Activated naive CD8-positive, alpha-beta T cell treated with anti-CD3 and anti-CD28 coated beads, Interleukin-2, amount 50 U/mL, for 24 hours (primary cell): ENCODE measurements at places on chromosomes 2 and 18.

DNA sequence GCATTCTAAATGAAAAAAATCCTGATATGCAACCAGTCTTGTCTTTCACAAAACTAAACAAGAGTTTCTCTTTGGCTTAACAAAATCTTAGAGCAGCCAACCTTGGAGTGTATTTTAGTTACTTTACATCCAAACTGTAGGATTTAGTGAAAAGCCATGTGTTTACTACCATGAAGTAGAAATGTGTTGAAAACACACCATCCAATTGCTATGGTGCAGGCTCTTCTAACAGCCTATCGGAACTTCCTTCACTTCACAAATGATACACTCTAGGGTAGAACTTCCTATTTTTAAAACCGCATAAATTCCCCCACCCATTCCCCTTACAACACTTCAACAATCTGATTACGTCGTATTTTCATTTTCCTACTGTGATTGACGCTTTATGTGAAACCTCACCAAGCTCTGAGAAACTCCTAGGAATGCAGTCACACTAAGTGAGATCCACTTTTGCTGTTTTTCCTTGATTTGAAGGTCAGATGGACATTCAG, 74.4 kb upstream of the MAP4K4 start:
- DNase-seq = no peak

GRCh38 chr18:41721103-41721790, 233.8 kb upstream of the PIK3C3 start:
- DNase-seq = no peak

- no peak for DNase-seq
Observed at GRCh38 chr18:39299152-39299551, 1733.6 kb upstream of the CELF4 start.

GRCh38 chr2:127173057-127173456, 47.0 kb downstream of the CYP27C1 start:
- no peak for DNase-seq

DNA sequence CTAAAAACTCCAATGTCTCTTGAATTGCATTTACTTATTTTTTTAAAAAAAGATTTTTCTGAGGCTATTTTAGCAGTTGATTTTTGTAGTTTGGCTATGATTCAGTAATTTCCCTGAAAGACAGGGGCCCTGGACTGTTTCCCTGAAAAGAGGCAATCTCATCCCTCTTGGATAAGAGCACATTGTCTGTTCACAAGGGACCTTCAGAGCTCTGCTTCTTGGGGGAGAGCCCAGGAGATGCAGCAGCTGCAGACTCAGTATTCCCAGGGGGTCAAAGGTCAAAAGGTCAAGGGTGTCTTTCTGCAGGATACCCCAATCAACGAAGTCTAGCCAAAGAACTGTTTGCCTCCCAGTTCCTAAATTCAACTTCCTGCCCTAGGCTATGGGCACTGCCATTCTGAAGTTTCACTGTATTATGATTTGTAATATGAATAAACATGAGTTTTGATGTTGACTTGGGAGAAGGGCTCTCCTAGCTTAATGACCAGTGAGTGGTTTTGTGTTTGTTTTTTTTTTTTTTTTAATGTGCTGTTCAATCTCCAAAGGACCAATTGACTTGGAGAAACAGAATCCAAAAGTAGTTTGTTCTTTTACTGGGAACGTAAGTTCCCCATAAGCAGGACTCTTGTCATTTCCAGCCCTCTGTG, 157.0 kb upstream of the SERPINE2 start:
- no peak for DNase-seq

- DNase-seq = no peak
Observed at GRCh38 chr2:88599527-88599926, 27.7 kb downstream of the EIF2AK3 start.

- no peak for DNase-seq
Observed at GRCh38 chr2:179558010-179558934, 293.6 kb upstream of the SESTD1 start.

- no peak for DNase-seq
Observed at GRCh38 chr2:236452238-236452637, 117.4 kb upstream of the ACKR3 start.

GRCh38 chr2:239942871-239943311, 82.3 kb downstream of the NDUFA10 start:
- DNase-seq = no peak

GRCh38 chr2:217966423-217967070, 36.2 kb downstream of the TNS1 start:
- DNase-seq = no peak

- DNase-seq = no peak
Observed at GRCh38 chr2:30331038-30331437, 99.7 kb downstream of the LBH start.

GRCh38 chr2:68100189-68100588, 37.4 kb upstream of the C1D start:
- no peak for DNase-seq

DNA sequence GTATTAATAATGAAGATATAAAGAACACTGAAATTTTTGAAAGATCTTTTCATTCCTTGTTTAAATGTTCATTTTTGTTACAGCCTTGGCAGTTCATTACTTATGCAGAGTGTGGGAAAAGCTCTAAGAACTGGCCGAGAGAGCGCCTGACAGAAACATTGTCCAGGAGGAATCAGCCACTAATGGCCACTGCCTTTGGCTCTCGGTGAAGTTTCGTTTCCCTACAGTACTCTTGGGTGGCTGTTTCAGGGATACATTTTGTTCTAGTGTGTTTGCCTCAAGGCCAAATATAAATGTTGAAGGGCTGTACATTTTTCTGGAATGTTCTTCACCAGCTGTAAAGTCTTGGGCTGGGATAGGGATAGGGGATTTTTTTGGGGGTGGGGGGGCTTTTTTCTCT, 10.7 kb downstream of the SPTBN1 start:
- no peak for DNase-seq

GRCh38 chr2:29950481-29950880, 29.1 kb upstream of the ALK start:
- no peak for DNase-seq

- DNase-seq = no peak
Observed at GRCh38 chr2:182941919-182942318, 75.5 kb upstream of the FRZB start.

DNA sequence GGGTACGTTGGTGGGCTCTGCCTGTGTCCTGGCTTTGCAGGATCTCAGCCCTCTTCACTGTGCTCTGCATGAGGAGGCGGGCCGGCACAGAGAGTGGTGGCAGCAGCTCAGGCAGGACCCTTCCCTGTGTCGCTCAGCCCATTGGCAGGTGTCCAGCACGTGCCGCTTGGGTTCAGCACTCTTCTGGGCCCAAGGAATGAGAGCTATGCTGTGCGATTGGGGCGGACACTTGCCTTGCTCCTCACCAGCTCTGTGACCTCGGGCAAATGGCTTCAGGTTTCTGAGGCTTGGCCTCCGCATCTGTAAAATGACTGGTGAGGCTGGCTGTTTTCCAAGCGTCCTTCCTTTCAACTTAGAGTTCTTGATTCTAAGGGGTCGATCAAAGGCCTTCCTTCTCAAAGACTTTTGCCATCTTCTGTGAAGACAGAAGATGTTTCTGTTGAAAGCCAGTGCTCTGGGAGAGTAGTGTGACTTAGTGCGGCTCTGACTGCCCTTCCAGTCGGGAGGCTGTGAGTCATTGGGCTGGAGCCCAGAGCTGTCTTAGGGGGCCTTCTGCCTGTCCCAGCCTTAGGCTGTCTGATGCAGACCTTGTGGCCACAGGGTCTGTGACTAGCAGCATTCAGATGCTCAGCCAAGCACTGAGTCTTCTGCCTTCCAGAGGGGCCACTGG, 35.6 kb downstream of the GLI2 start:
- no peak for DNase-seq

DNA sequence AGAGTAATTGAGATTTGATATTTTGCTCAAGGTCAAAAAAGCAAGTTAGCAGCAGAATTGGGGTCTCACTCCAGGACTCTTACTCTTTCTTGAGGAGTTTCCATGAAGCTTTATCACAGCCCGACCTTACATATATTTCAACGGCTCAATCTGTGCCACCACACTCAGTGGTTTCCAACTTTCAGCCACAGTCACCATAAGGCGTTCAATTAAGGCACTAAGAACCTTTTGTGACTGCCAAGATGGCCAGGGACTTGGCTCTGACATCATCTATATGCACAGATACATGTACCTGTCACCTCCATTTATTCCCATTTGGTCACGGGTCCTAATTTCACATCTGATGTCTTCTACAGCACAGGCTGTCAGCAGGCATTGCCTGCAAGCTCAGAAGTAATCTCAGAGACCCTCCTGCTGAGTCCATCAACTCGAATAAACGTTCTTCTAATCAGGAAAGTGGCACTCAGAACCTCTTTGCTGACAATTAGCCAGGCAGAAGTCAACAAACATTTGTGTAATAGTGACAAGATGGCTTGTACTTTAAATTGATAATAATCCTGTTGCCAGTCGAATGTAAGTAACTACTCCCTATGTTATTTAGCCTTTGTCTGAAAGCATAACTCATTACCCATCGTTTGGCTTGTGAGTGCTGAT, 16.1 kb downstream of the DYTN start:
- DNase-seq = no peak

DNA sequence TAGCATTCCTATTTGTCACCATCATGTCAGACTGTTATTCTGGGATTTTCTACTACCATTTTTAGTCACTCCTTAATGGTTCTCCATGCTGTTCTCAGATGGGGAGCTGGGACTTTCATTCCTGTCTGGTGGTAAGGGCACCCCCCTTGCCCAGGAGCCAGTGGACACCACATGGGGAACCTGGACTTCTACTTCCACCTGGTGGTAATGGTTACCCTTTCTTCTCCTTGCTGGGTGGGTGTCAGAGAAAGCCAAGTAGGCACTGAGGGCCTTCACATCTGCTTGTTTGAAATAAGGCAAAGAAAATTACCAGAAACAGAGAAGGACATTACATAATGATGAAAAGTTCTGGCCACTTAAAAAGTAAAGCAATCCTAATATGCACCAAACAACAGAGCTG, 239.8 kb downstream of the FHOD3 start:
- no peak for DNase-seq

DNA sequence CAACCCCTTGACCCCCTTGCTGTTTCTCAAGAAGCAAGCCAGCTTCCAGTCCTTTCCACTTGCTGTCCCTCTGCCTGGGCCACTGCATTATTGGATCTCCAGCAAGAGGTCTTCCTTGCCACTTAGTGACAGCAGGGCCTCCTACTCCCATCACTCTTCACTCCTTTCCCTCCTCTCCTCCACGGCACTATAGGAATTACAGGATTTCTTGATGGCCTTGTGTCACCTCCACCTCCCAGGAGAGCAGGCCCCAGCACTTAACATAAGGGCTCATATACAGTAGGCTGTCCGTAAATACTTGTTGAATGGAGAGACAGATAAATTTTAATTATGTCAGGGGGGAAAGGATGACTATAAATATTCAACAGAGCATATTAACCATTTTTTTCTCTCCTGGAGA, 129.4 kb downstream of the SP3 start:
- DNase-seq = no peak

DNA sequence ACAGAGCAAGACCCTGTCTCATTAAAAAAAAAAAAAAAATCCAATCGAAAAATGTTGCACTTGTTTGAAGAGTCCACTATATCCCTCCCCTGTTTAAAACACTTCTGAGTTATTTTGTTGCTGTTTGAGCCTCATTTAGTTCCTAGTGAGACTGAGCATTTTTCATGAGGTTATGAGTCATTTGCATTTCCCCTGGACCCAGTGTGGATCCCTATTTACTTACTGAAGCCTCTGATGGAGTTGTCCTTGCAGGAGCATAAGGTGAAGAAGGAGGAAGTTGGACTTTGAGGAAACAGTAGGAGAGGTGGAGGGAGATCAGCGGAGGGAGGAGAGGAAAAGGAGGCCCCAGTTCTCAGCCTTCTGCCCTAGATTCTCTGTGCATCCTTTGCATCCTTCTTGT, 5.1 kb downstream of the CXCR1 start:
- DNase-seq = no peak

DNA sequence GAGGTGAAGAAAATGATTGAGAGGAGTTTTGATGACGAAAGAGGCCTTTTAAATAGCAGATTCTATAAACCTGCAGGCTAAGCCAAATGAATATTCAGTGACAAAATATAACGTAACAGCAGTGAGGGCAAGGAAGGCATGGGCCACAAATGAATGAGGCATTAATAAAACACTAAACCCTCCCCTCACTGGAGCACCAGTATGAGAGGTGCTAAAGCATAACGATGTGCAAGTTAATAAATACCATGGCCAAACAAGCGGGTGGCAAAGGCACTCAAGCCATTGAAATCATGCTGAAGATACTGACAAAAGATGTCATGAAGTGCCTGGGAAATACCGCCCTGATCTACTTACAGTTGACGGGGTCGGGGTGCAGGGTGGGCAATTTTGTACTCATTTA, 30.2 kb upstream of the LONRF2 start:
- DNase-seq = no peak

DNA sequence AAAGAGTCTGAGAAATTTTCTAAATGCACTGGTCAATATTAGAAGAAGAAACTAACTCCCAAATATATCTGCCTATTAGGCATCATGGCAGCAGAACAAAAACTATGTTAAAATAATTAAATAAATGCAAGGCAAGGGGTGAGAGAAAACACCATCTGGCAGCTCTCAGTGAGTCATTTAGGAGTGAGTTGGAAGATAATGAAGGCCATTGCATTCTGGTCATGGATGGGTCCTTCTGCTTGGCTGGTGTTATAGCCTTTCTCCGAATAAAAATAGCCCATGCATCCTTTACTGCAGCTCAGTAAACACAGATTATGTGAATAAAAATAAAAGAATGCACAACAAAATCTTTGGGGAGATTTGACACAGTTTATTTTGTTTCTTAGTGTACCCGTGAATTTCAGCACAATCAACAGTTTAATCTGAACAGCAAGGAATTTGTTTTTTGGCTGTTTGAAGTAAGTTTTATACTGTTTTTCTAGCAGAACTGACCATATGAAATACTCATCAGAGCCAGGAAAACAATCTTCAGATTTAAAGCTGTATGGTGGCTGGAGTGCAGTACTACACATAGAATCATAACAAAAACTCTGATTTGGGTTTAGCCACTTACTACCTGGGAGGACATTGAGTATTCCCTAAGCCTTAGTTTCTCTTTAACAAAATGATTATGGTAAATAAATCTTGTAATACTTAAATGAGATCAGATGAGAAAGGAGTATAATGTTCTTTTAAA, 225.1 kb upstream of the ITGA4 start:
- DNase-seq = no peak

DNA sequence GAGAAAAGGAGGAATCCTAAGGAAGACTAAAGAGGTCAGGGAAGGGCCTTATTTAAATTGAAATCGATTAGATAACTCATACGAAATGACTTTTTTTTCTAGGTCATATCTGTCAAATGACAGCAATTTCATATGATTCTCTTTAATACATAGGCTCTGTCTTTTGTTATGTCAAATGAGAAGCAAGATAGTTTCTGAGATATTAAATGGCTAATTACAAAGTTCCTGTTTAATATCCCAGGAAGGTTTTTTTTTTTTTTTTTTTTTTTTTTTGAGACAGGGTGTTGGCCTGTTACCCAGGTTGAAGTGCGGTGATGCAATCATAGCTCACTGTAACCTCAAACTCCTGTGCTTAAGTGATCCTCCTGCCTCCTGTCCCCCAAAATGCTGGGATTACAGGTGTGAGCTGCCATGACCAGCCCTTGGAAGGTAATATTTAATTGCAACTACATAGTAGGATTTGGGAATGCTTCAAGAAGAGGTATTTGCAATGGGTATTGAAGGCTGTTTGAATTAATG, 48.0 kb upstream of the RMND5A start:
- no peak for DNase-seq
